ENCODE measurements at places on chromosomes 3 and 15. TPM values are rescaled to one million over a fixed set of nuclear protein-coding genes. Genes with fewer than 3 reads are reported as not detected.

GRCh38 chr15:35746121-35746520 lies 200.2 kb upstream of the DPH6 start:
- no peak for DNase-seq

- no peak for DNase-seq
Observed at GRCh38 chr3:22977650-22978289, 225.4 kb upstream of the UBE2E2 start.

GRCh38 chr15:52796753-52797520 lies 6.8 kb upstream of the ONECUT1 start:
- DNase-seq = no peak

DNA sequence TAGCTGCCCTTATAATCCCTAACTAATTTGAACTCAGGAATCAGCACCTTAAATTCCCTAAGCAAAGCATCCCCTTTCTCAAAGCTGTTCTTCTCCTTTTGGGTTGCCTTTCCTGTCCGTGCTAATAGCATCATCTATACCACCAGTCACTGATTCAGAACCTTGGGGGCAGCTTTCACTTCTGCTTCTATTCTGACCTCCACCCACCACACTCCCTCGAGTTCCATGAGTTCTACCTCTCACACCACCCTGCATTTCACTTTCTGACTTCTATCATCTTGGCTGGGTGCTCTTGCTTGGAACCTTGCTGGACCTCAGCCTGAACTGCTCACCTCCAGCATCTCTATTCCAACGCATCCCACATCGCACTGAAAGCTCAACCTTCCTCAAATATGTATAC lies 55.4 kb upstream of the KCNMB2 start:
- DNase-seq = no peak

- no peak for DNase-seq
Observed at GRCh38 chr3:115233021-115233420, 85.9 kb upstream of the ZBTB20 start.

DNA sequence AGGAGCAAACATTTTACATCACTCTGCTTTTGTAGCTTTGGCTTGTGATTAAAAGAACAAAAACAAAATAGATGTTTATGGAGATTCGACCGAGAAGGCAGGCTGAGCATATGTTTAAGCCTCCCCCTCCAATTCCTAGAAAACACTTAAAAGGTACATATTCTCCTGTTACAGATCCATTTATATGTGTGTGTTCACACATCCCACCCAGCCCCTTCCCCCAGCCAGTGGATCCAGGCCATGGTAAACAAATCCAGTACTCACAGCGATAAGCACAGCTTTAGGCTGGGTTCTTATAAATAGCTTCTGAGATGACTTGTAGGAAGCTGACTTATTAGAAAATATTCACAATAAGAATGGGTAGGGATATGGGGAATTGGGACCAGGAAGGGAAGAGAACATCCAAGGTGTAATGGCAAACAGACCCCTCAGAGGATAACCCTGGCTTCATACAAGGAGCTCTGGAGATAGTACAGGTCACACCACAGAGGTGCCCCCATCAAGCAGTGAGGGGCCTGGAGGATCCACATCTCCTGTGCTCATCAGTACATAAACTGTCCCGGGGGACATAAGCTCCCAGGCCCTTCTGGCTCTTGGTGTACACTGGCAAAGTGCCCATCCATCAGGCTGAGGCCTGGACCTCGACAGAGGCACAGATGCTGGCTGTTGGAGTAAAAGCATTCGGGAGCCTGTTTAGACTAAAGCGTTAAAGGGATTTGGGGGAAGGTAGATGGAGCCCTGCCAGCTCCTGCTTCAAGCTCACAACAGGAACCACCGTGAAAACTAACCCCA lies 70.0 kb upstream of the UBE2E1 start:
- DNase-seq = no peak

DNA sequence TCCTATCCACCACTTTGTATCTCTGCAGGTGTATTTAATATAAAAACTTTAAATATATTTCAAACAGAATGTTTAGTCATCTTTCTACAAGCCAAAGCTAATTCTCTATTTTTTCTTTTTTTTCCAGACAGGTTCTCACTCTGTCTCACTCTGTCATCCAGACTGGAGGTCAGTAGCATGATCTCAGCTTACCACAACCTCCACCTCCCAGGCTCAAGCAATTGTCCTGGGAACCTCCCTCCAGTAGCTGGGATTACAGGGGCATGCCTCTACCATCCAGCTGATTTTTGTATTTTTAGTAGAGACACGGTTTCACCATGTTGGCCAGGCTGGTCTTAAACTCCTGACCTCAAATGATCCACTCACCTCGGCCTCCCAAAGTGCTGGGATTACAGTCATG lies 202.6 kb downstream of the VGLL3 start:
- no peak for DNase-seq

- no peak for DNase-seq
Observed at GRCh38 chr15:58462973-58463663, 31.3 kb downstream of the LIPC start.

- DNase-seq = no peak
Observed at GRCh38 chr3:29850641-29851040, 569.8 kb downstream of the RBMS3 start.

- no peak for DNase-seq
Observed at GRCh38 chr3:158279609-158280008, 169.7 kb downstream of the RSRC1 start.

GRCh38 chr15:39946862-39947261 lies 12.9 kb downstream of the EIF2AK4 start:
- DNase-seq = no peak

DNA sequence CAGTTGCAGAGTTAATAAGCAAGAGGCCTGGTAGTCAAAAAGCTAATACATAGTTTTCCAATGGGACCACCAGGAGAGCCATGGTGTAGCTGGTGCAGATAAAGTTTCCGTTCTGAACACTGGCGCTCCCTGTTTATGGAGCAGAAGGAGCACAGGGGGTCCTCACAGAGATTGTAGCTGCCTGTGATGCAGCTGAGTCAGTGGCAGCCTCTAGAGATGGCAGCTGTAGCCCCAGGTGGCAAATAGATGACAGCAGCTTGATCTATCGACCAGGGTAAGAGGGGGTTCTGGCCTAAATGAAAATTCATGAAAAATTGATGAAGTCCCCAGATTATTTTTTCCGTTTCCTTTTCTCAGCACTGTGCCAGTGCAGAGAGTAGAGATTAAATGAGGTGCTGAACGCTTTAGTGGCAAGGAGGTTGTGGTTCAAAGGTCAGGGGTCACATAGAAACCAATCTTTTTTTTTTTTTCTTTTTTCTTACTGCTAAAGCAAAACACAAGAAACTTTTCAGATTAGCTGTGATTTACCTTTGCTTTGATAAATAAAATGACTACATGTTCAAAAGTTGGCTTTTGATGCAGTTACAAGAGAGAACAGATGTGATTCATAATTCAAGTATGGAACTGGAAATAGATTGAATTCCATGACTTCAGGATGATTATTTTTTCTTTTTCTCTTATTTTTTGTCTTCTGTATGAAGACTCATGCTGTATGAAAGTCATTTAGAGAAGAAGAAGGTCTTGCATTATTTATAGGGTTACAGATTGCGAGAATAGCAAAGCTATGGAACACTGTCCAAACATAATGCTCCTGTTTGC lies 63.3 kb downstream of the ROBO2 start:
- DNase-seq = no peak

DNA sequence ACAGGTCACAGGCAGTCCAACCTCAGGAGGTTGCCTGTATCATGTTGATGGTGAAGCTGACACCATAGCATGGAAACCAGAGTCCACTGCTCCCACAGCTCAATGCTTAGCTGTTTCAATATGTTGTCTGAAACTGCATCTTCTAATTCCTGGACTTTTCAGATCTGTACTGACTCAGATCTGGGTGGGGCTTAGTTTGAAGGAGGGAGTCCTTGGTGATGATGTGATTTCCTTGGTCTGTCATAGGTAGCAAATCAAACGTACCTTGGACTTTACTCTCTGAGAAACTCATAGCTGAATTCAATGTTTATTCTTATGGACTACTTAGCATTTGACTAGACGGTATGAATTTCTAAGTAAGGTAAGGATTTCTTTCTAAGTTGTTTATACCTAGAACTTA lies at the start of gene HHLA2:
TSS of gene HHLA2 (plus strand) at position 310 of the 400 bp plus-strand sequence. CDS start 55,266 bp downstream, outside the sequence.
- no peak for DNase-seq

- DNase-seq = no peak
Observed at GRCh38 chr3:189144645-189145044, 27.1 kb upstream of the TPRG1 start.

- no peak for DNase-seq
Observed at GRCh38 chr15:92645051-92645631, 10.4 kb downstream of the FAM174B start.

Gene RAB43
- total RNA-seq = 8.2 TPM

Gene NPAP1
- not detected for total RNA-seq

Gene RASGRF1
- not detected for total RNA-seq

Gene LSMEM2
- total RNA-seq = 9.0 TPM

Gene RGMA
- total RNA-seq = 9.9 TPM

Gene NRROS
- total RNA-seq = 4.8 TPM

Gene DGKG
- total RNA-seq = 25.1 TPM

Gene CPEB1
- total RNA-seq = 3.3 TPM

Gene GCNT3
- not detected for total RNA-seq

Gene ITPKA
- not detected for total RNA-seq

Gene TXNRD3
- 5.0 TPM for total RNA-seq

All from right atrium auricular region (tissue), 2 donors.